Suppressor macrophage treated with lipopolysaccharide for 4 hours (primary cell): ENCODE measurements at places on chromosomes 1 and 21.

DNA sequence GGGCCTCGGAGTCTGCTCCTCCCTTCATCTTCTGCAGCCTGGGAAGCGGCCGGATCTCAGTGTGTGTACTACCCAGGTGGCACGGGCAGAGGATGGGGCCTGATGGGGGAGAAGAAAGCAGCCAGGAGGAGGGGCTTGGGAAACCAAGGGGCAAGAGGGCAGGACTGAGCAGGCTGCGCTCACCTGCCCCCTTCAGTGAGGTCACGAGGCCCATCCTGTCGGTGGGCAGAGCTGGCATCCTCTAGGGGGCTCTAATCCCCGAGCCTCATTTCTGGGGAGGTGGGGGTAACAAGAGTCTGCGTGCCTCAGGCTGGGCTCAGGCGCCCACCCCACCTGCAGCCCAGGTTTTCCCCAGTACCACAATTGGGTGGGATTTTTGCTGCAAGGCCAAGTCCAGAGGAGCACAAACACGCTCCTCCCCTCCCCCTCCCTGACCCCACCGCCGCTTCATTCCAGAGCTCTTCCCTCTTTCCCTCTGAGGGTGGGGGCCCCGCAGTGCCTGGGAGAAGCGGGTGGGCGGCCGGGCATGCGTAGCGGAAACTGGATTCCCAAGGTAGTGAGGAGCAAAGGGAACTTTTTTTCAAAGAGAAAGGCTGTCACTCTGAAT is 1.8 kb upstream of the WNT3A start:
- no peak for DNase-seq

DNA sequence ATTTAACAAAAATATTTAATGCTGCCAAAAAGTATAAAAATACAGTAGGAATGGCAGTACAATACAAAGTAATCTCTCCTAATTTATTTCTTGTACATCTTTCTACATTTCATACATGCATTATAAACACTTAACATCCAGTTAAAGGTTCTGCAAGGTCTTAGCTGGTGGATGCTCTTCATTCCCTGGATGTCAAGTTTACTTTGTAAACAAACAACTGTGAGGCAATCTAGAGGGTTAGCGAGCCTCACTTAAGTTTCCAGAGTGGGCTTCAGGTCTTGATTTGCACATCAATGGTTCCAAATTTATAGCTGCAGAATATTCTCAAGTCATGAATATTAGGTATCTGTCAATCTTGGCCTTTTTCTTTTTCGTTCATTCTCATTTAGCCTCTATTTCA is 21.3 kb downstream of the RALGPS2 start:
- DNase-seq: no peak

- DNase-seq: no peak
Measured at GRCh38 chr1:151639466-151639865, 27.6 kb downstream of the SNX27 start.

- DNase-seq: no peak
Measured at GRCh38 chr21:41683815-41684214, 83.0 kb downstream of the RIPK4 start.

DNA sequence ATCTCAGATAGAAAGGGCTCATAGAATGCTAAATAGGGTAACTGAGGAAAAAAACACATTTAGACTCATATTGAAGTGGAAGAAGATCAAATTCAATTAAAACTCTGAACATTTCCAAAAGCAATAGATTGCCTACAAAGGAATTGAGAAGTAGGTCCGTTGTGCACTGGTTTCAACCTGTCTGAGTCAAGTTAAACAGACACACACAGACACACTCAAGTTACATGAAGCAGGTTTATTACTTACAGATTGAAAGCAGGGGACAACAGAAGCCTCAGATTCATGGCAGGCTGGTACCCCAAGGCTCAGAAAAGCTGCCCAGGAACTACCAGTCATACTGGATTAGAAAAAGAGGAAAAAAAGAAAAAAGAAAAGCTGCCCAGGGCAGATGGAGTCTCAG is 20.7 kb upstream of the S100A2 start:
- no peak for DNase-seq

DNA sequence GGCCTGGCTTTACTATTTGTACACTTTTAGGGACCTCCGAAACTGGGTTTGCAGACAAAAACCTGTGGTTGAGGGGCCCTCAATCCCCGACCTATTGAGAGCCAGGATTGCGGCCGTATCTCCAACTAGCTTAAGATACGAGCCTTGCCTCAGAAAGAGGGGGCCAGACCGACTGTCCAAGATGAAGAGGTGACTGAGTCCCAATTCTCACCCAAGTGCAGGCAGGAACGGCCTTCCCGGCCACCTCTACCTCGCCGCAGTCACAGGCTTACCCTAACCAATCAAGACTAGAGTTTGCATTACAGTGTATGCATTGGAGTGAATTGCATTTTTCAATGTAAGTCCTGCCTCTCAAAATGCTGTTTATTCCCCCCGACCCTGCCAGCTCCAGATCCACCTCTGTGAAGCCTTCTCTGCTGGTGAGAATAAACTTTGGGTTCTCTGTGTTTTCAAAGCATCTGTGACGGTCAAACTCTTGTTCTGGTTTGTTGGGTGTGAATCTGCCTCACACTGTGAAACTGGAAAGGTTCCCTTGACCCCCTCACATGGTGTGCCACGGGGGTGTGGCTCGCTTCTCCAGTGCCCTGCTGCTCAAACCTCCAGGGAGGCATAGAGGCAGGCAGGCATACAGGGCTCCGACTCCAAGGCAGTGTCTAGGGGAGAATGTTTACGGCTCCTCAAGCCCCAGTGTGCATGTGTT is 62.2 kb upstream of the WLS start:
- DNase-seq: no peak

DNA sequence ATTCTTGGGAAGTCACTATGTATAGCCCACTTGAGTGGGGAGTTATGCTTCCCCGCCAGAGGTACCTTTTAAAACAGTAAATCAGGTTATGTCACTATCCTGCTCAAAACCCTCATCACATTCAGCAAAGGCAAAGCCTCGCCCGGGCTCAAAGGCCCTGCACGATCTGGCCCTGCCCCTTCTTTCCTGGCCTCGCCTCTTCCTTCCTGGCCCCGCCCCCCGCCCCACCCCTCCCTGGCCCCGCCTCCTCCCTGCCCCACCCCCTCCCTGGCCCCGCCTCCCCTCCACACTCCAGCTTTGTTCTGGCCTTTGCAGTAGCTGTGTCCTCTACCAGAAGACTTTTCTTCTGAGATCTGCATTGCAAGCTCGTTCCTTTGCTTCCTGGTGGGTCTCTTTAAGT is 6.6 kb downstream of the LDLRAD2 start:
- peak; percentile 67 for DNase-seq

- DNase-seq: no peak
Measured at GRCh38 chr1:219281831-219282230, 108.2 kb downstream of the LYPLAL1 start.

- no peak for DNase-seq
Measured at GRCh38 chr1:7278827-7279765, 492.0 kb upstream of the VAMP3 start.

DNA sequence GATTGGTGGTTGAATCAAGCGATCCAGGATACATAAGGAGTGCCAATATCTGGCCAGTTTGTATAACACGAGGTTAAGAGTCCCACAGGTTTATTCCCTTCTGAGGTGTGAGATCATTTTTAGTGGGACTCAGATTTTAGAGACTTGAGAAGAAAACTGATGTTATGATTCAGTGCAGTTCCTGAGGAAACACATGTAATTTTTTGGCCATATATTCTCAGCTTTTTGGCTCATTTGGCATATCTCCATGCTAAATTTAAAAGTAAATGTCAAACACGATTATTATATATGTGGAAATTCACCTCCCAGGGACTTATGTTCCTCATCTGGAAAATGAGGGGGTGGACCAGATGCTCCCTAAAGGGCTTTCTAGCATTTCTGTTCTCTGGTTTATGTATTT is 39.2 kb upstream of the SERBP1 start:
- DNase-seq: no peak

DNA sequence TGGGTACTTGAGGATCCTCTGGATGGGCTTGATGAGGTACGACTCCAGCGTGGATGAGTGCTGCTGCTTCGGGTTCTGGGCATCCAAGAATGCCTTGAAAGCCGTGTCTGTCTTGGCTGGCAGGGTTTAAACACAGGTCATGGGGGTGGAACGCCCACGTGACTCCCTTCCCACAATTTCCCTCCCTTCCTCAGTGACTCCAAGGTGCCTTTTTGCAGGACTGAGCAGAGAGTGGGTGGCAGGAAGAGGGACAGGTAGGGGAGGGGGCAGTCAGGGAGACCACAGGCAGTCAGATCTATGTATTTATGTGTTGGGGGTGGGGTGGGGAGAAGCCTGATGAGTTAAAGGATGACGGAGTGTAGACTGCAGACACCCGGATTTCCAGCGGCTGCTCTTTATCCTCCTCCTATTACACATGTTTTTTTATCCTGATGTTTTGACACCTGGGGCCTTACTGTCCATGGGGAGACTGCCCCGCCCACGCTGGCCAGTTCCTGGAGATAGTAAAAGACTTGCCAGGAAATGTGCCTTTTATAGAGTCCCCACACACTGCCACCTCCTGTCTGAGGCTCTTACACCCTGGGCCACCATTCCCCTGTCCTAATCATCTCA is 103.2 kb upstream of the KRTAP19-8 start:
- DNase-seq: no peak

DNA sequence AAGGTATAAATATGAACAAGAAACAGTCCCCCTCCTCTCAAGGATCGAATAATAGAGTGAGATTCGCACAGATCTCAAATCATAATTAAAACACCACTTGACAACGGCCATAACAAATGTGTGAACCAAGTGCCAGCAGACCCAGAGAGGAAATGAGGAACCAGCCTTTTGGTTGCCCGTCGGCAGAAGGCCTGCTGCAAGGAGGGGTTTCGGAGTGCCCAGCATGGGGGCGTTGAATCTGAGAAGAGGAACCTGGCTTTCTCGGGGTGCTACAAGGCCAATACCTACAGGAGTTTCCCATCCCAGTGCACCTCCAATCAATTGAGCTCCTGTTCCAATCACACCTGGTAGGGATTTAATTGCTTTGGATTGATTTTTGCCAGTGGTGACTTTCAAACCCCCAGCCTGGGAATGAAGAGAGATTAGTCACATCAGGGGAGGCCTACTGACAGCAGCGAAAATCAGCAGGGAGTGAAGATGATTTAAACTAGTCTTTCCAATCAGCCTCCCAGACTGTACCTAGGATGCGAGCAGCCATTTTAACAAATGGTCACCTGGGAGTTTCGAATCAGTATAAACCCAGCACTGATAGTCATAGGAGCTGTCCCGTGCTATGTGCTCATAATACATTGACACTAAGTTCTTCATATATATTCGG is 263.8 kb downstream of the KAZN start:
- no peak for DNase-seq

GRCh38 chr1:108828074-108828961 is 28.6 kb downstream of the AKNAD1 start:
- DNase-seq: peak; percentile 54

- DNase-seq: no peak
Measured at GRCh38 chr1:165581926-165582325, 38.1 kb downstream of the LRRC52 start.

DNA sequence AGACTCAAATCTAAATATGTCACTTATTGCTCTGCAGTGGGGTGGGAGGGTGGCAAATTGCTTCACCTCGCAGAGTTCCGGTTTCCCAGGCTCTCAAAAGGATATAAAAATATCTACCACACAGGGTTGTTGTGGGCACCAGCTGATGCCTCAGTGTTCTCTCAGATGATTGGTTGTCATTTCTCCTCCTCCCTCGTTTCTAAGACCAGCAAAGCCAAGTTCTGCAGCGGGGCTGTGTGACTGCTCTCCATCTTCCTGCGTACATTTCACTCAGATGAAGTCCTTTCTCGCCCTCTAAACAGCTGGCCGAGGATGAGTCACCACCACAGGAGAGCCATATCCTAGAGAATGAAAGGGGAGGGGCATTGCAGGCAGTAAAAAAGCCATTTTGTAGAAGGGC is 35.0 kb upstream of the VWA5B1 start:
- DNase-seq: no peak

- peak; percentile 76 for DNase-seq
Measured at GRCh38 chr1:108661030-108661609, at the start of gene HENMT1. HENMT1 (minus strand) TSS chr1:108661093; CDS start chr1:108659884, 1,209 bp downstream.

DNA sequence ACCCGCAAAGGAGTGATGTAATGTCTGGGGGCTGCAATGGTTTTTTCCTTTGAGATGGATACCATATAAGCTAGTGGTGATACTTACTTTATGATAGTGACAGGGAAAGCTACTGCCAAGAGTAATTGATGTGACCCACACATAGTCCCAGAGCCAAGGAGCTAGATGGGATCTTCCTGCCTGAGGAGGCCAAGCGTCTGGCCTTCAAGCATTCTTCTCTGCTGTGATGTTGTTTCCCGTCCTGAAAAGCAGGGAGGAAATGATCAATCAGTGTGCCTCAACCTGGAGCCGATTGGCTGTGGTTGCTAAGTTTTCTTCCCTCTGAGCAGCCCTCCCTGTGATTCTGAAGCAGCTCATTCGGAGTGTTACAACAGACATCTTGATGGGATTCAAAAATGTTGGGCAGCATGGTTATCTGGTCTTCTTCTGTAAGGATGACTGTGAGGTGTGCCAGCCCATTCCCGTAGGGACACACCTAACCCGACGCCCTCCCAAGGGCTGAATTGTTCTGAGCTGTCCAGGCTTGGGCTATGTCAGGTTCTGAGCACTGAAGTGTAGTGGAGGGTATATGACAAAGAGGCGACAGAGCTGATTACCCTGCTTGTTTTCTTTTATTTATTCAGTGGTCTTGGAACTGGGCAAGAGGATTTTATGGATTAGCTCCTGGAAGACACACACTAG is 56.7 kb downstream of the UCK2 start:
- peak; percentile 15 for DNase-seq

GRCh38 chr1:236864996-236865817 is 70.1 kb downstream of the MTR start:
- DNase-seq: no peak

DNA sequence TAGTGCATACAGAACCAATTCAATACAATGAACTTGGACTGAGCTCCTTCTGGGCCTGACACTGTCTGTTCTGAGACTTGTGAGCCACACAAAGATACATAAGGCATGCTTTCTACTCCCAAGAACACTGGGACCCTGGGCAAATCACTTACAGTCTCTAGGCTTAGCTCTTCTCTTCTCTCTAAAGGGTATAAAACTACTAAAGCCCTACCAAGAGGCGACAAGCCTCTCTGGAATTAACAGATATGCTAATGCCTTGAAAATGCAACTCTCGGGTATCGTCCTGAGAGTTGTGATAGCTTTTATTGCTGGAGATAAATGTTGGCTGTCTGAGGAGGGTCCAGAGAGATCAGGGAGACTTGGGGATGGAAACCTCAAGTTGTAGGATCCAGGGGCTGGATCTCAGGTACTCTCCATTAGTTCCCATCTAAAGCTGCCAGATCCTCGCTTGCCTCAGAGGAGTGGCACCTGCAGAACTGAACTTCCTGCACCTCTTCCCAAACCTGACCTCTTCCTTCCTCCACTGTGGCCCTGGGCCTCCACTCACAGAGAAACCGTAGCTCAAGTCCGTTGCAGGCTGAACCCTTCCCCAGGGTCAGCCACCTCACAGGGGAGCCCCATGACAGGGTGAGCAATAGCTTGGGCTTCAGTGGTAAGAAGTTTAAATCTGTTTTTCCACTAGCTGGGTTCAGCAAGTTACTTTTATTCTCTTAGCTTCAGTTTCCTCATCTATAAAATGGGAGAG is 11.5 kb upstream of the CFAP45 start:
- DNase-seq: no peak

DNA sequence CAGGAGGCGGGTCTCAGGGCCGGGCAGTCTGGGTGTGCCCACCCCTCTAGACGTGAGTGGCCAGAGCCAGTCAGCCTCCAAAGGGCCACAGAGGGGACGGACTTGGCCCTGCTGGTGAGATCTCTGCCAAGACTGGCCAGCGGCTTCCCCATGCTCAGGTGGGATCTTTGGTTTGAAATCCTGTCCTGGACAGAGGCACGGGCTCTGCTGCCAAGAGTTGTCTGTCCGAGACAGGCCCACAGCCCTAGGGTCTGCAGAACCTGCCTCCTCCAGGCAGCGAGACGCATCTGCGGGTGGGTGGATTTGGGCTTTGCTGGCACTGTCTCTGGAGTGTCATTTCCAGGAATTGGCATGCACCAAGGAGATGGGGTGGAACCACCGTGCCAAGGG is 44.3 kb upstream of the CCDC27 start:
- no peak for DNase-seq
